Fibroblast of gingiva (primary cell): ENCODE measurements at places on chromosomes 1 and 21.
A peak's percentile ranks its signal among the peaks of the same experiment; 100 is the strongest.

- peak; percentile 76 for DNase-seq
Measured at GRCh38 chr1:43529206-43529731, 1.4 kb upstream of the PTPRF start.

GRCh38 chr1:55584526-55585401, 369.6 kb upstream of the USP24 start:
- peak; percentile 84 for DNase-seq

DNA sequence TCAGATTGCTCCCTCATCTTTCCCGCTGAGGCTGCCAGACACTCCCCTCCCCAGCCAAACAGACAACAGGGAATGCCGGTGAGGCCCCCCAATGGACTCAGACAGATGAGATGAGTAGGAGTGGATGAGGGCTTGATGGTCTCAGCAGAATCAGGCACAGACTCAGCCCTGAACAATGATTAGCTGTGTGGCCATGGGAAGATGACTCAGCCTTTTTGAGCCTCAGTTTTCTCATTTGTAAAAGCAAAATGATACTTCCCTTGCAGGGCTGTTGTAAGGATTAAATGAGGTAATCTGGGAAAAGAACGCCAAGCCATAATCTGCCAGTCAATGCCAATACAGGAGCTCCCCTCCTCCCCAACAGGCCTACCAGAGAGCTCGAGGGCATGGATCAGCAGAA, 12.4 kb downstream of the C1orf198 start:
- DNase-seq: no peak

GRCh38 chr1:118890851-118891384, 97.2 kb downstream of the TBX15 start:
- no peak for DNase-seq

- DNase-seq: no peak
Measured at GRCh38 chr1:51875291-51875772, 3.2 kb downstream of the NRDC start.

GRCh38 chr1:183645531-183645930, 7.6 kb downstream of the APOBEC4 start:
- no peak for DNase-seq

DNA sequence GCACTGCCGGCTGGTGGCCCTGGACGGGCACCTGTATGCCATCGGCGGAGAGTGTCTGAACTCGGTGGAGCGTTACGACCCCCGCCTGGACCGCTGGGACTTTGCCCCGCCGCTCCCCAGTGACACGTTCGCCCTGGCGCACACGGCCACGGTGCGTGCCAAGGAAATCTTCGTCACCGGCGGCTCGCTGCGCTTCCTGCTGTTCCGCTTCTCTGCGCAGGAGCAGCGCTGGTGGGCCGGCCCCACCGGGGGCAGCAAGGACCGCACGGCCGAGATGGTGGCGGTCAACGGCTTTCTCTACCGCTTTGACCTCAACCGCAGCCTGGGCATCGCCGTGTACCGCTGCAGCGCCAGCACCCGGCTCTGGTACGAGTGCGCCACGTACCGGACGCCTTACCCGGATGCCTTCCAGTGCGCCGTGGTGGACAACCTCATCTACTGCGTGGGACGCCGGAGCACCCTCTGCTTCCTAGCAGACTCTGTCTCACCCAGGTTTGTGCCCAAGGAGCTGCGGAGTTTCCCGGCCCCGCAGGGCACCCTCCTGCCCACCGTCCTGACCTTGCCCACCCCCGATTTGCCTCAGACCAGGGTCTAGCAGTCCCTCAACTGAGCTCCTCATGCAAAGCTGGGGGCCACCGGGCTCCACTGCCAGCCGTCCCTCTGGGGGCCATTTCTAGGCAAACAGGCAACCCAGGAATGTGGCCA, 2.1 kb downstream of the KLHDC7A start:
- no peak for DNase-seq

DNA sequence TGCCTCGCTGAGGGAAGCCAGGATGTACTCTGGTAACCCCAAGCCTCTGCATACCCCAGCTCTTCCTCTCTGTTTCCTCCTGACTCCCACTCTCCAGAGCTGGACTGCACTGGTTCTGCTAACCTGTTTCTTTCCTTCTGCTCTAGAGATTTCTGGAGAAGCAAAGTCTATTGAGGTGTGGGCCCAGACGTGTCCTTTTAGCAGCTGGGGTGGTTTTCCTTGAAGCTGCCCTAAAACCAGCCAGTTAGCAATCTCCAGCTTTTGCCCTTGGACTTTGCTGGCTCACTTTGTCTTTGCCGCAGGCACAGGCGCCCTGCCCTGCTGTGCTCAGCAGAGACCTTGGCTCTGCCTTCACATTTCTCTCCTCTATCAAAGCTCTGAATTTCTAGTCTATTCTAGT, 171.8 kb upstream of the IVNS1ABP start:
- DNase-seq: no peak

DNA sequence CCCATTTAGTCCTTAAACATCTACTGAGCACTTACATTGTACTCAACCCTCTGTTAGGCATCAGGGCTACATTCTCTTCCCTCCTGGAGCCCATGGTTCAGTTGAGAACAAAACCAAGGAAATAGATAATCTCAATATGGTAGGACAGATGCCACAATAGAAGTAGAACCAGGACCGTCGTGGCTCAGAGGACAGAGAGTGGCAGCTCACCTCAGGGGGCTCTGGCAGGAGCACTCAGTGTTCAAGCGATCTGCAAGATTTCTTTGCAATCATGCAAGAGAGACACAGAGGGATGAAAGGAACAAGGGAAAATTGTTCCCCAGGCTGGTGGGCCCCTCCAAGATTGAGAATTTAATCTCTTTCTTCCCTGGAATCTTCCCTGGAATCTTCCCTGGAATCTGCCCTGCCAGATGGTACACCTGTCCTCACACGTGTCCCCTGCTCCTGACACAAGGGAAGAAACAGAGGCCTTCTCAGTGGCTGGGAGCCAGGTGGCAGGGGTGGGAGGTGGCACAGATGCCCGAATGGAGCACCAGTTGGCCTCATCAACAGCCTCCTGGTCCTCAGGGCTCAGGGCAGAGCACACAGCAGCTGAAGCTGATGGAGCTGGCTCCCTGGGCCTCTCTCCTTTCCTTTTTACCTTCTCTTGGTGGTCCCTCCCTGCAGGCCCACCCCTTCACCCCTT, 135.4 kb downstream of the PLXNA2 start:
- no peak for DNase-seq

DNA sequence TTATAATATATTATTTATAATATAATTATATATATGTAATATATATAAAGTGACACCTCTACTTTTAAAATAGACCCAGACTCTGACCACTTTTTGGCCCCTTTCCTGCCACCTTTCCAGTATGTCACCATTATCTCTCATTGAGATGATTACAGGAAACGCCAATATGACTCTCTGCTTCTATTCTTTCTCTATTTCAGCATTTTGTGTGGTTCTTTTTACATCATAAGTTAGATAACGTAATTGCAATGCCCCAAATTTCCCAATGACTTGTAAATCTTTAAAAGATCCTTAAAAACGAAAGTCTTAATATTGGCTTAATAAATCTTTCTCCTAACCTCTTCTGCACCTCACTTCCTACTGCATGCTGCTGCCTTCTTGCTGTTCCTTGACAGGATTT, 8.1 kb upstream of the GBP5 start:
- no peak for DNase-seq

DNA sequence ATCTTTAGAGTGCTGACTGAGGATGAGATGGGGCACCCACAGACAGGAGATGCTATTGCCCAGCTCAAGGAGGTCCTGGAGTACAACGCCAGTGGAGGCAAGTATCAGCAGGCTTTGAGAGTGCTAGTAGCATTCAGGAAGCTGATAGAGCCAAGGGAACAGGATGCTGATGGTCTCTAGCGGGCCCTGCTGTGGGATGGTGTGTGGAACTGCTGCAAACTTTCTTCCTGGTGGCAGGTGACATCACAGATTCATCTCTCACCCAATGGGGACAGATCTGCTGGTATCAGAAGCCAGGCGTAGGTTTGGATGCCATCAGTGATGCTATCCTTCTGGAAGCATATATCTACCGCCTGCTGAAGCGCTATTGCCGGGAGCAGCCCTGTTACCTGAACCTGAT, 609.8 kb upstream of the NCAM2 start:
- DNase-seq: no peak

DNA sequence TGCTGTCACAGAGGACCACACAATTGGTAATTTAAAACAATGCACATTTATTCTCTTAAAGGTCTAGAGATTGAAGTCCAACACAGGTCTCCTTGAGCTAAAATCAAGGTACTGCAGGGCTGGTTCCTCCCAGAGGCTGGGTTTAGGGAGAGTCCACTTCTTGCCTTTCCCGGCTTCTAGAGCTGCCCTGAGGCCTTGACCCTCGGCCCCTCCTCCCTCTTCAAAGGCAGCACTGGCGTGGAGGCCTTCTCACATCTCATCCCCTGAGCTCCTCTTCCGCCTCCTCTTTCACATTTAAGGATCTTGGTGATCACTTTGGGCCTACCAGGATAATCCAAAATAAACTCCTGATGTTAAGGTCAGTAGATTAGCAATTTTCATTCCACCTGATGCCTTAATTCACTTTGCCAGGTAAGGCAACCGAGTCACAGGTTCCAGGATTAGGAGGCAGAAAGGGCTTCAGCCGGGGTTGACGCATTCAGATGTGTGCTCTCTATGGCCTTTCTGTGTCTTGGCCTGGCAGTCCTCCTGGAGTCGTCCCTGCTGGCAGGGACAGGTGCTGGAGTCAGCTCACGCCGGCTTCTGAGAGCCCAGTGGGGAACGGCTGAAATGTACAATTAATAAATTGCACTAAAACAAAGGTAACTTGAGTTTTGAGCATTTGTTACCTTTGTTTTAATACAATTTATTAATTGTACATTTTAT, 61.2 kb upstream of the ABCG1 start:
- no peak for DNase-seq

GRCh38 chr1:175297291-175297690, 104.7 kb upstream of the KIAA0040 start:
- DNase-seq: no peak

DNA sequence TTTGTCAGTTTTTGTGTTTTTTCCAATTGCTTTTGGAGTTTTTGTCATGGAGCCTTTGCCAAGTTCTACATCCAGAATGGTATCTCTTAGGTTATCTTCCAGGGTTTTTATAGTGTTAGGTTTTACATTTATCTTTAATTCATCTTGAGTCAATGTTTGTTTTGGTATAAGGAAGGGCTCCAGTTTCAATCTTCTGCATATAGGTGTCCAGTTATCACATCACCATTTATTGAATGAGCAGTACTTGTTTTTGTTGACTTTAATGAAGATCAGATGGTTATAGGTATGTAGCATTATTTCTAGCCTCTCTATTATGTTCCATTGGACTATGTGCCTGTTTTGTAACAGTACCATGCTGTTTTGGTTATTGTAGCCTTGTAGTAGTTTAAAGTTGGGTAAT, 1233.1 kb downstream of the PLA2G4A start:
- no peak for DNase-seq

GRCh38 chr1:92411511-92411910, 75.2 kb downstream of the GFI1 start:
- DNase-seq: peak; percentile 48

DNA sequence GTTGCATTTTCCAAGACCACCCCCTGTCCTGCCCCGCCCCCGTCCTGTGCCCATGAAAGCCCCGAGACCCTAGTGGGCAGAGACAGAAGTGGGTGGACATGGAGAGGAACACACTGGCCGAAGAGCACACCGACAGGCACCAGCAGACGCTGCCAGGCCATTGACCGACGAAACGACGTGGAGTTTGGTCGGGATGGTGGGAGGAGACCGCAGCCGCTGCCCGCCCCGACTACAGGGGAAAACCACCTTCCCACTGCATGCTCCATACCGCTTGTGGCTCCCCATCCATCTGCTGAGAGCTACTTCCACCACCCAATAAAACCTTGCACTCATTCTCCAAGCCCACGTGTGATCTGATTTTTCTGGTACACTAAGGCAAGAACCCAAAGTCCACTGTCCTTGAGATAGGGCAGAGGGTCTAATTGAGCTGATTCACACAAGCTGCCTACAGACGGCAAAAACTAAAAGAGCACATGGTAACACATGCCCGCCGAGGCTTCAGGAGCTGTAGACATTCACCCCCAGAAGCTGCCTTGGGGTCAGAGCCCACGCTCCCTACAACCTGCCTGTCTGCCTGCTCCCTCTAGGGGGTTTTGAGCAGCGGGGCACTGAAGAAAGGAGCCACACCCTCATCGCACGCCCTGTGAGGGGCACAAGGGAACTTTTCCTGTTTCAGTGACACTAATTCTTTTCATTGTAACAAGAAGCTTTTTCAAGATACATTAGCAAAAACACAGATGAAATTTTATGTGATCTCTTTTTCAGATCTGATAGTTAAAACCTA, 81.2 kb upstream of the RAB3GAP2 start:
- no peak for DNase-seq

DNA sequence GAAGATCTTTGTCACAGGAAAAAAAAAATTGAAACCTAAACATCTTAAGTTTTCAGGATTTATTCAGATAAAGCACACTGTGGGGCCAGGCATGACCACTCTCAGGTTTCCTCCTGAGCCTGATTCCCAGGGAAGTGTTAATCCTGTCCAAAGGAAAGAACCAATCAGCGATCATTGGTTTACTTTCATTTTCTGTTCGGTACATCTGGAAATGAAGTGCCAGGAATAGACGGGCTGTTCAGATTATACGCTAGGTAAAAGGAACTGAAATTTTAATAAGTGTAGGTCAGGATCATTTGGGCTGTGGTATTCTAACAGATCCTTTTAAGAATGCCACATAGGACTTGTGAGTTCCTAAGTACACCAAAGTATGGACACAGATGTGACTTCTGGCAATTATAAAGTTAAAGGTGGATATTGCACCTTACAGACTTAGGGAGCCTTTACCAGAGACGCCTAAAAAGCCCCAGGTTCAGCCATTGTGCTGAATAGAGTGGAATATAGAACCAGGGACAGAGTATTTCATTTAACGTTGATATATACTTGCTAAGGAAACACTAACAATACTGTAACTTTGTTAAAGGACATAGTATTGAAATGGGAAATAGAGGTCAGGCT, 9.3 kb upstream of the CACYBP start:
- peak; percentile 58 for DNase-seq

DNA sequence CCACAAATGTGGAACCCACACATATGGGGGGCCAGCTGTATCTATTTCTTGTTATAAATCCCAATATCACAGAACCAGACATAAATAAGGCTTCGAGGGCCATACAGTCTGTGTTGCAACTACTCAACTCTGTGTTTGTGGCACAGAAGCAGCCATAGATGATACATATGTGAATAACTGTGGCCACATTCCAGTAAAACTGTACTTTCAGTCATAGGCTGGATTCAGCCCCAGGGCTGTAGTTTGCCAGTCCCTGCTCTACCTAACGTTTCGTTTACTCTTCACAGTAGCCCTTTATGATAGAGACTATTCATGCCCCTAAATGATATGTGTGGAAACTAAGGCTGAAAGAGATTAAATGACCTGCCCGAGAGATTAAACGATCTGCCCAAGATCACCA, 48.7 kb downstream of the FHAD1 start:
- DNase-seq: no peak

GRCh38 chr1:180907313-180908055, 5.2 kb upstream of the KIAA1614 start:
- no peak for DNase-seq

DNA sequence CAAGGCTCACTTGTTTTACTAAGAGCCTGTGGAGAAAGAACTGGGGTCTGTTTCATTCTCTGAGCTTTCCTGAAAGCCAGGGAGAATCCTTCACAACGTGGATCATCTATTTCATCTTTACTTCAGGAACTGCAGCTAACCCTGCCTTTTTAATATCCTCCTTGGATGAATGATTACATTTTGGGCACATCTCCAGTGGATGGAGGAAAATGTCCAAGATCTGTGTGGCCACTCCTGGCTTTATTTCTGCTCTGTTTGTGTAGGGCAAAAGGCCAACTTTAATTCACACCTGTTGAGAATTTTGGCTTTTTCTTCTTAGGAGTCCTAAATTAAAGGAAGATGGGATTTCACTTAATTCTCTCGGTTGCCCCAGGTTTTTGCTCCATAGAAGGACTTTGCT, 69.5 kb upstream of the CACNA1E start:
- DNase-seq: no peak
